Effector memory CD4-positive, alpha-beta T cell (primary cell): ENCODE measurements at places on chromosomes 1 and 21.

DNA sequence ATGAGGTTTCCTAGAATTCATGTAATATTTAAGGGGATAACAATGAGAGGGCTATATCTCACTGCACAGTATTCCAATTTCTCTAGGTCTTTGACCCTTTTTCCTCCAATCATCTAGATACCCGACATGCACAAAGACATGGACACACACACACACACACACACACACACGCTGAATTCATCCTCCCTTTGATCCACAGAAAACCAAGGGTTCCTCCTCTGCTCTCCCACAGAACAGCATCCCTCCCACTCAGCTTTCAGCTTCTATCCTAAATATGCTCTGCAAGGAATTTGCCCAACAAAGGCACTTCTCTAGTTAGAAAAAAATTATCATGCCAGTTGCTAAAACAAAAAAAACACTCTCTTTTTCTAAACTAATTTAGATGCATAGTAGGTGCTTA, 231.7 kb downstream of the RGS7 start:
- DNase-seq = no peak
- no peaks in the 10 kb centered on the region for H3K36me3 ChIP-seq
- no peak overlapping the region for H3K27ac ChIP-seq
- H3K4me3 ChIP-seq = no peak overlapping the region
- H3K4me1 ChIP-seq = no peaks in the 10 kb centered on the region

DNA sequence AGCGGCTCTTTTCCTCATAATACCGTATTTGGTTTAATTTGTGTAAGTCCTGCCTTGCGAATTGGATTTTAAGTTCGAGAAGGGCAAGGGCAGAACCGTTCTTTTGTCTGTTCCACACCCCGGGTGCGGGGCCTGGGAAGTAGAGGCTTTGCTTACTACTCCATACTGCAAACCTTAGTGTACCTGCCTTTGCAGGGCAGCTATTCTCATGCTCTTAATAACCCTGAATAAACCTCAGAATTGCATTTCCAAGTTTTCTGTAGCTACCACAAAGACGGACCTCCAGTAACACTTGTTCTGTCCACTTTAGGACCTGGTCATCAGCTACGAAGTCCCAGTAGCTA, 657 bp upstream of the HNRNPU start:
- DNase-seq = no peak
- peaks cover 27% of the 10 kb centered on the region for H3K4me1 ChIP-seq
- peak overlapping the region; percentile 98 for H3K27ac ChIP-seq
- no peaks in the 10 kb centered on the region for H3K27me3 ChIP-seq
- peaks cover 12% of the 10 kb centered on the region for H3K36me3 ChIP-seq

GRCh38 chr1:184425449-184426277, 38.8 kb downstream of the C1orf21 start:
- no peak overlapping the region for H3K27ac ChIP-seq
- H3K4me3 ChIP-seq = no peak overlapping the region
- H3K36me3 ChIP-seq = no peaks in the 10 kb centered on the region
- H3K27me3 ChIP-seq = no peaks in the 10 kb centered on the region
- H3K4me1 ChIP-seq = no peaks in the 10 kb centered on the region

DNA sequence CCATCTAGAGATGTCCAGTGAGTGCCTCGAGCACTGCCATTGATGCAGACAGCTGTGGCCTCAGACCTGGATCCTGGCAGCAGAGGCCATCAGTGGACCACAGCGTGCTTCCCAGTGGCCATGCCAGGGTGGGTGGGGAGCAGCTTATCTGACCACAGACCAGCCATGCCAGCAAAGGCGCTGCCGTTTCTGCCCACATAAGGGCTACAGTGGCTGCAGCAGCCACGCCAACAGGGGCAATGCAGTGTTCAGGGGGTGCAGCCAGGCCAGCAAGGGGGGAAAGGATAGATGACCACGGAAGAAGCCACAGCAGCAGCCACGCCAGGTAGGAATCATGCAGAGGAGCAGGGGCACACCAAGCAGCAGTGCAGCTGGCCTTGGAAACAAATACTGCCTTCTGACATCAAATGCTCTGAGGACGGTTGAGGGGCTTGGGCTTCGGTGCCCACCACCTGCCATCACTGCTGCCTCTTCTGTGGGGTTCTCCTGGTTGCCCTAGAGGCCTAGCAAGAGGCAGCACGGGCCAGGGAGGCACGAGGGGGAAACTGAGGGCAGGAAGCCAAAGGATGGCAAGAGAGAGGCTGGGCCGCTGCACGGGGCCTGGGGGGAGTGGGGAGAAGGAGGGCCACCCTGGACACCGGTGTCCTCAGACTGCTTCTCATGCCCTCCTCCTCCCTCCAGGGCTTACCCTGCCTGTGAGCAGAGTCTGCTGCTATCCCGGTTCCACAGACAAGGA, 94.7 kb upstream of the RUNX3 start:
- H3K27ac ChIP-seq = peak overlapping the region; percentile 99
- no peaks in the 10 kb centered on the region for H3K27me3 ChIP-seq
- peaks cover 71% of the 10 kb centered on the region for H3K4me1 ChIP-seq
- no peaks in the 10 kb centered on the region for H3K36me3 ChIP-seq
- no peak for DNase-seq
- no peak overlapping the region for H3K4me3 ChIP-seq

- H3K4me3 ChIP-seq = no peak overlapping the region
- no peak for DNase-seq
- H3K27me3 ChIP-seq = no peaks in the 10 kb centered on the region
- H3K4me1 ChIP-seq = no peaks in the 10 kb centered on the region
- H3K27ac ChIP-seq = no peak overlapping the region
- no peaks in the 10 kb centered on the region for H3K36me3 ChIP-seq
These were observed 72.3 kb downstream of the TNFSF4 start for GRCh38 chr1:173134800-173135199.

DNA sequence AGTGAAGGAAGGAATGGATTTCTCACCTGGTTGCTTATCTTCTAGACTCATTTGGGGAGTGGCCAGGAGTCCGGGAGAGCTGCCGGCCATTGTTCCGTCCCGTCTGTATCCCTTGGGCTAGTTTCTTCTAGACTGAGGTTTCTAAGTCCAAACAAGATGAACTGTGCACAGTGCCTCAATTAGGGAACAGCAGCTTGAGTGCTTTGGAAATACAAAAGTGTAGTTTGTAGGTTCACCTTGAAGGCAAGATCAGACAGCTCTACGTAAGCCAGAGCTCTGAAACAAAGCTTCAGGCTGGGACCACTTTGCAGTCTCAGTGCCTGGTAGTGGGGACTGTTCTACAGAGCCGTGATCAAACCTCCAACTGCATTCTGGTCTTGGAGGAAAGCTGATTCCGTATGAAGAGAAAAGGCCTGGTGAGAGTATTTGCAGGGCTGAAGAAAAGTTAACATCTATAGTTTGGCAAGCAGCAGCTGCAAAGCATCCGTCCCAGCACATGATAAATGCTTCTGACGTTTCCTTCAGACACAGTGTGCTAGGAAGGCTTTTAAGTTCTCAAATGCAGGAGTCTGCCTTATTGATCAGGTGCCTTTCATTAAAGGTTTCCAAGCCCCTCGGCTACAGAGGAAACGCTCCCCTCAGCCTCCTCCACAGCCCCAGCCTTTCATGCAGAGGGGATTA, 432.8 kb downstream of the KIF26B start:
- no peaks in the 10 kb centered on the region for H3K27me3 ChIP-seq
- no peak for DNase-seq
- H3K4me1 ChIP-seq = no peaks in the 10 kb centered on the region
- H3K36me3 ChIP-seq = no peaks in the 10 kb centered on the region

DNA sequence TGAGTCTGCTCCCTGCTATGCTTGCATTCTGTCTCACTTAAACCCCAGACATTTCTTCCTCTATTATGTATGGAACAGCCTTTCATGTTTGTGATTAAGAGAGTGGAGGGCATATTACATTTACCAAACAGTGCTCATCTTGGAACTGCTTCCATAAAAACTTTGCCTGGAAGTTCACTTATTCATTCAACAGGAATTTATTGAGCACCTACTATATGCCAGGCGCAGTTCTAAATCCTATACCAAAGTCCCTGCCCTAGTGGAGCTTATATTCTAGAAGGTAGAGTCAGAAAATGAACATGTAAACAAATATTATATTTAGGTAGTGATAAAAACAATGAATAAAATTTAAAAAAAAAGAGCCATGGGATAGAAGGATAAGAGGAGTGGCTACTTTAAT, 49.8 kb downstream of the KANK4 start:
- H3K27me3 ChIP-seq = no peaks in the 10 kb centered on the region
- no peak overlapping the region for H3K27ac ChIP-seq
- no peak for DNase-seq
- H3K4me3 ChIP-seq = no peak overlapping the region

DNA sequence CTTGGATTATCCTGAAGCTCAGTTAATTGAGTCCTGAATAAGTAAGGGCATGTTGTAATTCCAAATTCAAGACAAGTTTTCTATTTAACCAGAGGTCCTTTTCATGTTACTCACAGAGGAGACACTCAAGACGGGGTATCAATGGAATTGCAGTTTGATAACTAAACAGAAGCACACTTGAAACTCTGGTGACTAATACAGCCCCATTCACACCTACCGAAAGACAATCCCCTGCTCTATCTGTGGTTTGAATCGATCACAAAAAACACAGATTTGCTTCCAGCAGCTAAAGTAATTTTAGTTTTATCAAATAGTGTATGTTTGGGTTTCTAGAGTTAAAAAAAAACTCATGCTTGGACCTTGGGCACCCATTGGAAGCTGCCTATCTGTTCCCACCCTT, 60.4 kb downstream of the TEX35 start:
- no peak overlapping the region for H3K4me3 ChIP-seq
- H3K36me3 ChIP-seq = no peaks in the 10 kb centered on the region
- DNase-seq = no peak
- no peaks in the 10 kb centered on the region for H3K4me1 ChIP-seq
- no peak overlapping the region for H3K27ac ChIP-seq

DNA sequence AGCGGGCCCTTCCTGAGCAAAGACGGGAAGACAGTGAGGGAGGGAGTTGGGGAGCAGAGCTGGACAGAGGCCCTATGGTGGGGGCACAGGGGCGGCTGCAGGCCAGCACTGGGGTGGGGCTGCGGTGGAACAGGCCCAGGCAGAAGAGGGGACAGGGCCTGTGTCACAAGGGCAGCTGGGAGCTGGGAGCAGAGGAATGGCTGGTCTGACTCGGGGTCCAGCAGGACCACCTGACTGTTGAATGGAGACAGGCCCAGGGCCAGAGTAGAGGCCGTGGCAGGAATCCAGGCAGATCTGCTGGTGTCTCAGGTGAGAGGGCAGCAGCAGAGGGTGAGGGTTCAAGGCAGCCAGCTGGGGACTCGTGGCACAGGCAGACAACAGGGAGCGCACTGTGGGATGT, 25.3 kb downstream of the CTNNBIP1 start:
- no peaks in the 10 kb centered on the region for H3K36me3 ChIP-seq
- DNase-seq = no peak
- no peaks in the 10 kb centered on the region for H3K4me1 ChIP-seq
- H3K27ac ChIP-seq = no peak overlapping the region
- no peak overlapping the region for H3K4me3 ChIP-seq

GRCh38 chr1:179973198-179974110, 18.8 kb downstream of the CEP350 start:
- peaks cover 5% of the 10 kb centered on the region for H3K4me1 ChIP-seq
- H3K36me3 ChIP-seq = no peaks in the 10 kb centered on the region
- H3K27me3 ChIP-seq = no peaks in the 10 kb centered on the region
- H3K27ac ChIP-seq = no peak overlapping the region

DNA sequence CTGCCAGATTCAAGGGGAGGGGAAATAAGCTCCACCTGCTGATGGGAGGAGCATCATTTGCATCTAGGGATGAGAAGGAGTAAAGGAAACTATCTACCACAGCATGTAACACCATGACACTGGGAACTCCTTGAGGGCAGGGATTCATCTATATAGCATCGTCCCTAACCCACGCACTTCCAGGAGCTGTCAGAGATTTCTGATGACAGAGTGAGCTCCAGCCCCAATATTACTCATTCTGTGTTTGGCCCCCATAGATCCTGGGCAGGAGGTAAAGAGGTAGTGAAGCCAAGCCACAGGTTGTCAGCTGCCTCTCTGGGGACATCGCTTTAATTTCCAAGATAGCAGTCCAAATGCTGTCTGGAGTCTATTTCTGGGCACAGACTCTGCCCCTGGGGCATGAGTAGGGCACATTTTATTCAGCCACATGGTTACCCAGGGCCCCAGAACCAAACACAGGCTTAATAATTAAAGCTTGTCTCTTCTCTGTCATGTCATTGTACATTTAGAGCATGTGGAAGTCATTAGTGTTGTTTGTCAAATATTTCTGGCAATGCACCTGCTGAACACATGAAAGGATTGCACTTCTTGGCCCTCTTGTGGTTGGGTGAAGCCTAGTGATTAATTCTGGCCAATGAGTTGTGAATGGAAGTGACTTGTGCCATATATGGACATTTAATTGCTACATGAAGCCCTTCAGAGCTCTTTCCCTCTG, 105.9 kb upstream of the POU3F1 start:
- DNase-seq = no peak
- H3K4me1 ChIP-seq = no peaks in the 10 kb centered on the region
- H3K27ac ChIP-seq = no peak overlapping the region
- H3K4me3 ChIP-seq = no peak overlapping the region

DNA sequence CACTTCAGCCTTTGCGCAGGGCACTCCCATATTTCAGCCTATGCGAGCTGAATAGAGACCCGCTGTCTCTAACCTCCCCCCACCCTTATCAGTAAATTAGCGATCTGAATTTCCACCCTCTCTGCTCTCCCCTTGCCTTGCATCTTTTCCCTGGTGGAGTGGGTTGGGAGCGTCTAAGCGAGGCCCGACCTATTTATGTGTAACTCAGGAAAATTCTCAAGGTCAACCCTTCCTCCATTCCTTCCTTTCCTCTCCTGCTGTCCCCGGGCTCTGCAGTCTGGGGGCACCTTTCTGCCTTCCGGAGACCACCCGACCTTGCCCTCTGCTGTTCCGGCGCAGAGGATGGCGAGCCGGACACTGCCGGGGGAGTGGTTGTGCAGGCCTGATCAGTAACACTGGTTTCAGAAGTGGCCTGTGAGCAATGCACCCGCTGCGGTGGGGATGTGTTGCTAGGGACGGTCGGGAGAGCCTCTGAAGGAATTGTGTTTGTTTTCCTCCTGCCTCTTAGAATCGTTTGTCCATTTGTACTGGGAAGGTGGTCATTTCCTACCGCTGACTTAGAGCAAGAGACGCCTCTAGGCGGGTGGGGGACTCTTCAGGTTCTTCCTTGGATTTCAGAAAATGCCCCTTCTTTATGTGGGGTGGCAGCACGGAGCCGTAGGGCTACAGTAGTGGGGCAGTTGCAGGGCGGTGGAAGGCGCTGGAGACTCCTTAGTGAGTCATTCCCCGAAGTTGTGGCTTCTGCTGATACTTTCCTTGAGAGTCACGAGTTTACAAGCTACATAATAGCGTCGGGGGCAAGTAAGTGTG, 513 bp downstream of the MGST3 start:
- H3K36me3 ChIP-seq = peaks cover 9% of the 10 kb centered on the region
- H3K27me3 ChIP-seq = no peaks in the 10 kb centered on the region
- H3K4me3 ChIP-seq = peak overlapping the region; percentile 70
- H3K4me1 ChIP-seq = peaks cover 20% of the 10 kb centered on the region
- DNase-seq = no peak
- H3K27ac ChIP-seq = peak overlapping the region; percentile 84

GRCh38 chr1:41268154-41268770, 26.2 kb upstream of the SCMH1 start:
- H3K36me3 ChIP-seq = no peaks in the 10 kb centered on the region
- H3K4me3 ChIP-seq = no peak overlapping the region
- H3K27me3 ChIP-seq = no peaks in the 10 kb centered on the region
- no peaks in the 10 kb centered on the region for H3K4me1 ChIP-seq

- H3K27ac ChIP-seq = no peak overlapping the region
- peaks cover 4% of the 10 kb centered on the region for H3K27me3 ChIP-seq
- H3K4me3 ChIP-seq = no peak overlapping the region
- no peaks in the 10 kb centered on the region for H3K36me3 ChIP-seq
- H3K4me1 ChIP-seq = no peaks in the 10 kb centered on the region
- DNase-seq = no peak
These were observed 178.4 kb downstream of the GRIK3 start for GRCh38 chr1:36855699-36856494.

GRCh38 chr1:8671306-8671917, 146.0 kb downstream of the RERE start:
- H3K27me3 ChIP-seq = no peaks in the 10 kb centered on the region
- H3K36me3 ChIP-seq = no peaks in the 10 kb centered on the region
- no peak for DNase-seq
- no peak overlapping the region for H3K27ac ChIP-seq
